Stimulated activated CD4-positive, alpha-beta T cell treated with anti-CD3 and anti-CD28 coated beads, Interleukin-4, amount 100 ng/mL, for 1 hour (primary cell): ENCODE measurements at places on chromosomes 12 and 14.

GRCh38 chr12:128336204-128337070, 69.5 kb downstream of the TMEM132C start:
- no peak for DNase-seq

GRCh38 chr14:69270795-69271708, 11.1 kb downstream of the GALNT16 start:
- no peak for DNase-seq

- DNase-seq: no peak
Measured at GRCh38 chr14:95445161-95445560, 71.3 kb downstream of the SYNE3 start.

DNA sequence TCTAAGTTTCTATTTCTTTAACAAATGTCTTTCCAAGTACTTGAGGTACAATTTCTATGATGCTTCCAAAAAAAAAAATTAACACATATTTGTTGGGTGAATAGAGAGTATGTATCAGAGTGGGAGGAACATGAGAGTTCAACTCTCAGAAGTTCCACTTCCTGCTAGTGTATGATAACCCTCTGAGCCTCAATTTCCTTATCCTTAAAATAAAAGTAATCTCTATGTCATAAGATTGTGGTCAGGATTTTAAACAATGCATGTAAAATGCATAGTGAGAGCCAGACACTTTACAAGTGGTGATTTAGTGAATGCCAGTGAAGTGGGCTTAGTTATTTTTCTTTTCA, 270.3 kb upstream of the AMIGO2 start:
- no peak for DNase-seq

GRCh38 chr12:3055026-3055703, 22.0 kb upstream of the TSPAN9 start:
- no peak for DNase-seq

GRCh38 chr12:184811-185575, 29.0 kb downstream of the SLC6A12 start:
- no peak for DNase-seq

DNA sequence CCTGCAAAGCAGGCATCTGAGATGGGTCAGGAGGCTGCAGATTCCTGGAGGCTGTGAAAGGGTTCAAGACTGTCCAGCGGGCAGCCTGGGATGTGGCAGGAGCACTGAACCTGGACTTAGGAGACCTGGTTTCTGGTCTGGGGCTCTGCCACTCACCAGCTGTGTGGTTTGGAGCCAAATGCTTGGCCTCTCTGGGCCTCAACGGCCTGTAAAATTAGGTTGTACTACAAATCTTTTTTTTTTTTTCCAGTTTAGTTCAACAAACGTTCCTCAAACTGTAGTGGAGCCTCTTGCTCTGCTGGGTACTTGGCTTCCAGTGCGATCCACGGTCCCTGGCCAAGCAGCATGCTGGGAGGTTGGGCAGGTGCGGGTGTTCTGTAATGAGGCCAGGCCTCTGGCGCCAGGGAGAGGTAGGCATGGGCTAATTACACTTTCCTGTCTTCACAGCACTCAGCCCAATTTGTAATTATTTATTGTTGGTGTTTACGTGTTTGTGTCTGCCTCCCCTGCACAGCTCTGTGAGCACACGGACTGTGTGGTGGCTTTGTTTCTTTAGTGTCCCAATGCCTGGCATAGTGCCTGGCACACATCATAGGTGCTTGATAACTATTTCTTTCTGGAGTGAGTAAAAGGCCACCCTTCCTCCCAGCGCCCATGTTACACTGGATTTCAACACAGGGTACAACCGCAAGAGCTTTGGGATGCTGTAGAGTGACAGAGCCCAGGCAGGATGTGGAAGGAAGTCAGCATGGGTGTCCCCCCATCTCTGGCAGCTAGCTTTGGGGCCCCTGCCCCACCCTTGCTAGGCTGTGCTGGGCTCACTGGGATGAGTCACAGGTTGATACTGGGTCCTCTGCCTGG, 5.8 kb upstream of the KRT80 start:
- no peak for DNase-seq

DNA sequence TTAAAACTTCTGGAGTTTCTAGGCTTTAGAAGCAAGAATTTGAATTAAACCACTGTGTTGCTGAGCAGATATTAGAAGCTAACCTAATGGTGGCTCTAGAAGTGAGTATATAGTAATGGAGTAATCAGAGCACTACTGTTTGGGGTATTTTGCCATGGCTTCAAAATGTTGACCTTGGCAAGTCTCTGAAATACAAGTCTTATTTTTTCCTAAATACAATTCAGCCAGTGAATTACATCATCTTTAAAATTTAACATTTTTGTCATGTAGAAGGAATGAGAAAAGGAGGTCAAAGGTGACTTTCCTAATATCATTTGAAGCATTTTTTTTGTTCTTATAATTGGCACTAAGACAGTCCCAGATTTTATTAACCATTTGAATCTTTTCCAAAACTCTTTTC, 25.2 kb downstream of the PMCH start:
- DNase-seq: no peak

GRCh38 chr14:74954232-74954946, 1.0 kb downstream of the PGF start:
- no peak for DNase-seq

GRCh38 chr12:115383668-115384067, 699.7 kb upstream of the TBX3 start:
- DNase-seq: no peak

DNA sequence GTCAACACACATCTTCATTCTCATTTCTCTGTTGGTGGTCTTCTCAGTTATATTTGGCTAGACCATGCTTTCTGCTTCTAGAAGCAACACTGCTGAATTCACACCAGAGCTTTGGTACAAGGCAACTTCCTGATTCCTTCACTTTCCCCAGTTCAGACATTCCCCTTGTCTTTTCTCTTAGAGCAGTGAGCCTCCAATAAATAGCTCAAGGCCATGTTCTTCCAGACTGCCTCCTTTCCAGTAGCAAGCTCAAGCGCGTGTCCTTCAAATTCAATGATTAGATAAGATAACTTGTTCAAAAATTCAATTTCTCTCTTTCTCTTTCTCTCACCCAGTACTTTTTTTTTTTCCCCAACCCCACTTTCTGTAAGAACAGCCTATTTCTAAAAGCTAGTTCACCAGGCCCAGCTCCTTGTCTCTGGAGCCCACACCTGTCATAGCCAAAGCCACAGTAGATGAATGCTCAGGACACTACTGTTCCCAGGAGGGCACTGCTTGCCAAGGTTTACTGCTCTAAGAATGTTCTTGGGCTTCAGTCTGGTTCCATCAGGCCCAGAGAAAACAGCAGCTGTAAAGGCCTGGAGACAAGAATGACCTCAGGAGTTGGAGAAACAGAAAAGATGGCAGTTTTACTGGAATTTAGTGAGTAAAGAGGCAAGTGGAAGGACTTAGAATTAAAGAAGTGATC, 17.7 kb downstream of the TBK1 start:
- DNase-seq: no peak

GRCh38 chr12:42696406-42697149, 107.0 kb upstream of the PRICKLE1 start:
- no peak for DNase-seq
